ENCODE measurements at places on chromosomes 11 and 22. TPM values are rescaled to one million over a fixed set of nuclear protein-coding genes. Genes with fewer than 3 reads are reported as not detected.

DNA sequence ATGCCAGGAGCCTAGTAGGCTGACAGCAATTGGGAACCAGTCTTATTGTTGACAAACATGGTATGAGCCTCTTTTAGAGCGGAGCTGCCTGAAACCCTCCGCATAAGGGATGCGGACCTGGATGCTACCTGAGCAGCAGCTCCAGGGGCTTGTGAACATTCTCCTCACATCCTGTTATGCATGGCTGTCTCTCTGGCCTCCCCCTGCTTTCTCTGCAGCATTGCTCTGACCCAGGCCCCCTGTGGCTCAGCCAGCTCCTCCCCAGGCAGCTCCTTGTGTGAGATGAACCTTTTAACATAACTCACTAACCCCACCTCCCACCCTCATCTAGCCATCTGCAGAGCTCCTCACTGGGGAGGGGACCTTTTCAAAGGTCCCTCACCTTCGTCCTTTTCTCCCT lies 6.0 kb downstream of the BMAL1 start:
- 0 out of 2 replicates have a peak overlapping the region, but pooled peaks have one; percentile 1 for H3K4me3 ChIP-seq
- no peak overlapping the region for H3K27ac ChIP-seq
- peak; percentile 49 for DNase-seq
- H3K27me3 ChIP-seq, result peaks cover 3% of the 10 kb centered on the region
- no peaks in the 10 kb centered on the region for H3K36me3 ChIP-seq

GRCh38 chr22:21043860-21044535 lies 1.7 kb upstream of the LRRC74B start:
- no peak overlapping the region for H3K27ac ChIP-seq
- H3K36me3 ChIP-seq, result no peaks in the 10 kb centered on the region
- H3K4me3 ChIP-seq, result no peak overlapping the region

- no peaks in the 10 kb centered on the region for H3K27me3 ChIP-seq
- no peak overlapping the region for H3K27ac ChIP-seq
- no peak overlapping the region for H3K4me3 ChIP-seq
- no peaks in the 10 kb centered on the region for H3K4me1 ChIP-seq
- H3K36me3 ChIP-seq, result no peaks in the 10 kb centered on the region
These were observed 107.7 kb downstream of the EHF start for GRCh38 chr11:34728609-34729008.

GRCh38 chr11:93983542-93984195 lies 37.5 kb upstream of the HEPHL1 start:
- no peaks in the 10 kb centered on the region for H3K4me1 ChIP-seq
- H3K27ac ChIP-seq, result no peak overlapping the region
- no peaks in the 10 kb centered on the region for H3K27me3 ChIP-seq
- no peaks in the 10 kb centered on the region for H3K36me3 ChIP-seq
- H3K4me3 ChIP-seq, result no peak overlapping the region

GRCh38 chr11:129695571-129696308 lies 119.9 kb upstream of the TMEM45B start:
- H3K36me3 ChIP-seq, result no peaks in the 10 kb centered on the region
- no peaks in the 10 kb centered on the region for H3K27me3 ChIP-seq
- no peaks in the 10 kb centered on the region for H3K4me1 ChIP-seq
- H3K4me3 ChIP-seq, result peak overlapping the region; percentile 53
- DNase-seq, result peak; percentile 41

DNA sequence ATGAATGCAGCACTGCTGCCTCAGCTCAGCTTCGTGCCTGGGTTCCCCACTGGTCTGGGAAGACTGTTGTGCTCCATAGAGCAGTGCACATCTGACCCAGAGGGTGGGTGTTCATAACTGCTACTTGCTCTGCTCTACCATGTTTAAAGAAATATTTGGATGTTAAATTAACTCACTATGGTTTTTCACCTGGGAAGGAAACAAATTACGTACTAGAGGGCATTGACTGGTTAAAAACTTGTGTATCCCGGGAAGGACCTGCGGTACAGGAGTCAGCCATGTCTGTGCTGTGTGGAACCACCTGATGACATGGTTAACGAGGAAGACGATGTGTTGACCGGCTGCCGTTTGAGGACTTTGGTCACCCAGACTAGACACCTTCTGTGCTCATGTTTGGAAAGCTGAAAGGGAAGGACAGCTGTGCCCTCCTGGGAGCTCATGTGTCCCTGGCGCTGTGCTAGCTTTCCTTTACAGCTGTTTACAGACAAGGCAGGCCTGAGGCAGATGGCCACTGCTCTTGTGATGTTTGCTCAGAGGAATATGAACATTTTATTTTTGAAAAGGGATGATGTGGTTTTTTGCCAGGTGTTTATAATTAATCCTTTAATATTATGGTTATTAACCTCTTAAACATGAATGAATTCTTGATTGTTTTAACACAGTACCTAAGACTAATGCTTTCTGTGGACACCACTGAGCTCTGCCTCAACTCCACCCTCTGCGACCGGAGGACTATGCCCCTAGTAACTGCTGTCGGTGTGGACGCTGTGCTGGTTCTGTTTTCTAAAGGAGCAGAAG lies 14.3 kb upstream of the AIFM3 start:
- H3K4me3 ChIP-seq, result no peak overlapping the region
- H3K27ac ChIP-seq, result no peak overlapping the region
- H3K36me3 ChIP-seq, result peaks cover 17% of the 10 kb centered on the region
- no peak for DNase-seq
- H3K4me1 ChIP-seq, result no peaks in the 10 kb centered on the region
- H3K27me3 ChIP-seq, result no peaks in the 10 kb centered on the region

GRCh38 chr22:18966748-18967147 lies 30.7 kb upstream of the PRODH start:
- no peak overlapping the region for H3K27ac ChIP-seq
- peaks cover 13% of the 10 kb centered on the region for H3K4me1 ChIP-seq
- H3K36me3 ChIP-seq, result no peaks in the 10 kb centered on the region
- DNase-seq, result no peak

DNA sequence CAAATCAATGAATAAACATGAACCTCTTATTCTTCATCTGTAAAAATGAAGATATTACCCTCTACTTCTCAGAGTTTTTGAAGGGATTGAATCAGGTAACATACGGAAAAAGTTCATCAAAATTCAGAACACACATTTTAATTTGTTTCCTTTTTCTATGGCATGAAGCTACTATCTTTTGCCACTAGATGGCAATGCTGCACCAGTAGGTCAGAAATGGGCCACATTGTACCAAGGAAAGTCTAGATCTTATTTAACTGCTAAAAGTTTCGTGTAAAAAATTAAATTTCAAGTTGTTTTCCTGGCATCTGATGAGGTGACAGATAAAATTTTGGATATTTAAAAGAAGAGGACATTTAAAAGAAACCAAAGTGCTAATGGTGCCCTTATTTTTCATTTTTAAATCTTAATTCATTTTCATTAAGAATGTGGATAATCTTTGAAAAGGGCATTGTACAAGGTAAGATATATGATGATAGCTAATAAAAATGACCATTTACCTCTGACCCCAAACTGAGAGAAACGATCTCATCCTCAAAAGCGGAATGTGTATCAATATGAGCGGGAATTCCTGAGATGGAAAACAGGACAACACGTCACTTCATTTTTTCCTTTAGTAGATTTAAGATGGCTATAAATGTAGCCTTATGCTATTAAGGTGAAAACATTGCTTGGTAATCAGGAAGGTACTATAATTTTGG lies 16.1 kb downstream of the ALKBH8 start:
- no peaks in the 10 kb centered on the region for H3K4me1 ChIP-seq
- H3K27me3 ChIP-seq, result no peaks in the 10 kb centered on the region
- H3K36me3 ChIP-seq, result peaks cover 19% of the 10 kb centered on the region
- no peak overlapping the region for H3K4me3 ChIP-seq
- no peak overlapping the region for H3K27ac ChIP-seq
- no peak for DNase-seq

DNA sequence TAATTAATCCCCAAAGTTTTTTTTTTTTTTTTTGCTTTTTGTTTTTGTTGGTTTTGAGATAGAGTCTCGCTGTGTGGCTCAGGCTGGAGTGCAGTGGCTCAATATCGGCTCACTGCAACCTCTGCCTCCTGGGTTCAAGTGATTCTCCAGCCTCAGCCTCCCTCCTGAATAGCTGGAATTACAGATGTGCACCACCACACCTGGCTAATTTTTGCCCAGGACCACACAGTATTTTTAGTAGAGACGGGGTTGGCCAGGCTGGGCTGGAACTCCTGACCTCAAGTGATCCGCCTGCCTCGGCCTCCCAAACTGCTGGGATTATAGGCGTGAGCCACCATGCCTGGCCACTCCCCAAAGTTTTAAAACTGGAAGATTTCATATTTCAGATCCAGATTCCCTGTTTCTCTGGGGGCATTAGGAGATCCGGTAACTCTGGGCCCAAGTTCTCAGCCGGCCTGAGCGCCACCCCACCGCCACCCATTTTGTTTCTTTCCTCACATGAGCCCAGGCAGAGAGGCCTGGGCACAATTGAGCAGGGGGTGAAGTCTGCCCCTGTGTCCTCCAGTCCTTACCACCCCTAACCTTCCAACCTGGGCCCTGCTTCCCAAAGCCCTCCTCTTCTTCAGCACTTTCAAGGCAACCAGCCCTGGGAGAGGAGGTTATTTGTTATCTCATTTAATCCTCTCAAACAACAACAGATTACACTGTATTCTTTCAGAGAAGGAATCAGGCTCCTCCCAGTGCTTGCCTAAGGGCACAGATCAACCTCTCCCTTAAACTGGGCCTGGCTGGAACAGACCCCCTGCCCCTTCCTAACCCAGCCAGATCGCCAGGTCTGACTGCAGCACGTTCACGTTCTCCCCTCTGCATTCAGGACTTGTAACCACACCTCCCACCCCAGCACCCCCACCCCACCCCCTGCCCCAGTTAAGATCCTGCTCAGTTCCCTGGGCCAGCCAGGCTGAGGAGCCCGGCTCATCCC lies 1.9 kb upstream of the CSNK1E start:
- DNase-seq, result no peak
- no peaks in the 10 kb centered on the region for H3K27me3 ChIP-seq
- H3K36me3 ChIP-seq, result peaks cover 2% of the 10 kb centered on the region
- no peak overlapping the region for H3K27ac ChIP-seq
- no peak overlapping the region for H3K4me3 ChIP-seq

- no peak for DNase-seq
- no peak overlapping the region for H3K4me3 ChIP-seq
- no peaks in the 10 kb centered on the region for H3K27me3 ChIP-seq
These were observed 6.9 kb downstream of the GTPBP1 start for GRCh38 chr22:38712486-38713207.

- peaks cover 15% of the 10 kb centered on the region for H3K27me3 ChIP-seq
- no peaks in the 10 kb centered on the region for H3K36me3 ChIP-seq
- H3K4me3 ChIP-seq, result no peak overlapping the region
- no peaks in the 10 kb centered on the region for H3K4me1 ChIP-seq
- H3K27ac ChIP-seq, result no peak overlapping the region
These were observed 16.7 kb downstream of the SSH3 start for GRCh38 chr11:67320011-67320410.

DNA sequence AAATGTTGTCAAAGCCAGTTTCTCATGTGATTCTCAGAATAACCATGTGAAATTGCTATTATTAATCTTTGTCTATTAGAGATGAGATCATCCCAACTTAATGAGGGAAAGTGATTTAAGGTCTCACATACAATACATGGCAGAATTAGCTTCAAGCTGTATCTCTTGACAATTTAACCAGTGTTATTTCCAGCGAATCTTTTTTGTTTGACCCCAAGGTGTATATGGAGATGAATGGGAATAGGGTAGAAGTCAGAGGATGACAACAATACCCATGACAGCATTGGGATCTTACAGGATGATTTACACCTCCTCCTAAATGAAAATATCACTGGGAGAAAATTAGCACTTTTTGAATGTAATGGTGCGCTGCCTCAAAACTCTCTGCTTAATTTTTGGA lies 290.8 kb upstream of the LUZP2 start:
- H3K4me3 ChIP-seq, result no peak overlapping the region
- no peaks in the 10 kb centered on the region for H3K27me3 ChIP-seq
- no peaks in the 10 kb centered on the region for H3K4me1 ChIP-seq
- no peak overlapping the region for H3K27ac ChIP-seq
- H3K36me3 ChIP-seq, result no peaks in the 10 kb centered on the region
- no peak for DNase-seq

- H3K27ac ChIP-seq, result no peak overlapping the region
- H3K4me3 ChIP-seq, result no peak overlapping the region
- no peak for DNase-seq
- H3K36me3 ChIP-seq, result no peaks in the 10 kb centered on the region
- no peaks in the 10 kb centered on the region for H3K4me1 ChIP-seq
These were observed 13.5 kb downstream of the TRIM44 start for GRCh38 chr11:35675901-35676610.

DNA sequence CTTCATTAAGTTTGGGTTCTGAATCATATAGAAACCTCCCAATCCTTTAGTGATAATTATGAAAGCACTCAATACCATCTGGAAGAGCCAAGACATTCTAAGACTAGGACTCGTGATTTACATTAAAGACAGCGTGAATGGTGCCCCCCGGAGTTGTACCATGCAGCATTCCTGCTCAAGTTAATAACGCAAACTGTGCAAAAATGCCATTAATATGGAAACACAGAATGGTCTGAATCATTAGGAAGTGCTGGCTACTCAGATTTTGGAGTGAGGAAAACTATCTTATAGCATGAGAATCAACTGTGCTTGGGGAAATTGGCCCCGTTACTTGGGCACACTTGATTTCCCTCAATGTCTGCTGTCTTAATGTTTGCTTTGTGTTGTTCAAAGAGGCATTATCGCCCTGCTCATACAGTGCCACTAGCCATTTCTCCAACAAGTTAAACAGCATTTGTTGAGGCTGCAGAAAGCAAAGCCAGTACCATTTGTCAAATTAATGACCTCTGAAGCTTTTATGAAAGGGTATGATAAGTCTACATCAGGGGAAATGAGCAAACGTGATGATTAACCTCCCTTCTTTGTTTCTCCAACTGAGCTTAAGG lies 18.5 kb upstream of the TPH1 start:
- H3K4me1 ChIP-seq, result 0 out of 2 replicates have a peak, but pooled peaks cover 3% of the 10 kb centered on the region
- DNase-seq, result no peak
- H3K36me3 ChIP-seq, result no peaks in the 10 kb centered on the region
- H3K27me3 ChIP-seq, result no peaks in the 10 kb centered on the region
- no peak overlapping the region for H3K4me3 ChIP-seq

GRCh38 chr11:612201-612960 lies 3.4 kb downstream of the IRF7 start:
- H3K4me3 ChIP-seq, result no peak overlapping the region
- H3K27me3 ChIP-seq, result no peaks in the 10 kb centered on the region
- no peak for DNase-seq
- peaks cover 15% of the 10 kb centered on the region for H3K4me1 ChIP-seq

DRD4 gene
- total RNA-seq, result 3.4 TPM

CCDC116 gene
- total RNA-seq, result not detected

DGCR6 gene
- 0.82 TPM for total RNA-seq

CDK2AP2 gene
- 49.6 TPM for total RNA-seq

CBLIF gene
- not detected for total RNA-seq

DCHS1 gene
- total RNA-seq, result 10.5 TPM

CPT1B gene
- total RNA-seq, result 36.2 TPM
